NCI-H187 (cell line): ENCODE measurements at places on chromosomes 4 and X.

DNA sequence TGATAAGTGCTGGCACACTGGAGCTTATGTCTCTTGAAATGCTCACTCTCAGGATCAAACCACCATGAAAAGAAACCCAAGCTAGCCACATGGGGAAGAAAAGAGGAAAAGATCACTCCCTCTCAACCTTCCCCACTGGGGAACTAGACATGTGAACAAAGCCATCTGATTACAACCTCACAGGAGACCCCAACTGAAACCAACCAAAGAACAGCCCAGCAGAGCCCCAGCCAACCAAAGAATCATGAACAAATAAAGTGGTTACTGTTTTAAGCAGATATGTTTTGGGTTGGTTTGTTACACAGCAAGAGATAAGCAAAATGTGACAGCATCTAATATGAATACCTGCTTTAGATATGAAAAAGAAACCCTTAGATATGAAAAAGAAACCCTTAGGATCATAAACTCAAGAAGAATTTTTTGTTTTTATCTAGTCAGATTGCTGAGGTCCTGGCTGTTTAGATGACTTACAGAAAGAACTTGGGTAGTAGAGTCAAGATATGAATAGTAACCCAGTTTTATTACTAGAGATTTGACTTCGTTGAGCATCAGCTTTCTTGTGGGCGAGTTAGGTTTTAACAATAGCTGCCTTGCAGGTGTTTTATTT lies 23.7 kb upstream of the TLR7 start:
- no peak for DNase-seq

GRCh38 chrX:24732766-24733500 lies 39.2 kb downstream of the POLA1 start:
- DNase-seq, result no peak

- DNase-seq, result no peak
Measured at GRCh38 chr4:96952610-96953009, 1112.7 kb downstream of the PDHA2 start.

- no peak for DNase-seq
Measured at GRCh38 chr4:40713798-40714197, 36.0 kb upstream of the NSUN7 start.

- no peak for DNase-seq
Measured at GRCh38 chr4:52996261-52997131, 134.4 kb downstream of the RASL11B start.
